ENCODE measurements at places on chromosomes 6 and 20.

GRCh38 chr20:14116037-14116436 is 120.7 kb downstream of the MACROD2 start:
- DNase-seq, result no peak

DNA sequence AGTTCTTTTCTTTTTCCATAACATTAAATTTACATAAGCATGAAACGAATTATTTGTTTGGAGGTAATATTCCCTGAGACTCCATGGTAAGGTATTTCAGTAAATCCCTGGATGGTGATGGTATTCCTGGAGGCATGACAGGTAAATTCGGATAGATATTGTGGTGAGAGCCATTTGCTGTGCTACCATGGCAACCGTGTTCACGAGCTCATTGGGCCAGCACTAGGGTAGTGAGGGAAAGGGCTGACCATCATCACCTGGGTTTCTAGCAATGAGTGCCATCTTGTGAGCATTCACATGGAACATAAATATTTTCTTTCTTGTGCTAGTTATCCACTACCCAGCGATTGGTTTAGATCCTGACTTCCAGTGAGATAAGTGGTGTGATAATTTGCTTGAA is 51.9 kb upstream of the GNRH2 start:
- DNase-seq, result no peak

DNA sequence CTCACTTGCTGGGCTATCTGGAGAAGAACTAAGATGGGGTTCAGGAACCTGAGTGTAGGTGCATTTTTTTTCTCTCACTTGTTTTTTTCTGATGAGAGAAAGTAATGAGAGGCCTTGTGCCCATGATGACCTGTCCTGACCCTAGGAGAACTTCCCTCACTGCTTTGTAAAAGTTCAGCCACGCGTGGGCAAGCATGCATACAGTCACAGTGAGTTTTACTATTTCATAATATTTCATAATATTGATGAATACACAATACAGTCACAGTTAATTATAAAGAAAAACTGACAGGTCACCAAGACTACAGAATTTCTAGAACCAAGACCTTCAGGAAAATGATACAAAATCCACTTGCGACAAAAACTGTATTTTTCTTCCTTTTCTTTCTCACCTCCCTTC is 111.8 kb downstream of the MAP7 start:
- DNase-seq, result no peak

- DNase-seq, result no peak
Measured at GRCh38 chr6:85680388-85680787, 37.7 kb upstream of the SYNCRIP start.

GRCh38 chr20:24995741-24996448 is 3.3 kb upstream of the APMAP start:
- peak; percentile 68 for DNase-seq

DNA sequence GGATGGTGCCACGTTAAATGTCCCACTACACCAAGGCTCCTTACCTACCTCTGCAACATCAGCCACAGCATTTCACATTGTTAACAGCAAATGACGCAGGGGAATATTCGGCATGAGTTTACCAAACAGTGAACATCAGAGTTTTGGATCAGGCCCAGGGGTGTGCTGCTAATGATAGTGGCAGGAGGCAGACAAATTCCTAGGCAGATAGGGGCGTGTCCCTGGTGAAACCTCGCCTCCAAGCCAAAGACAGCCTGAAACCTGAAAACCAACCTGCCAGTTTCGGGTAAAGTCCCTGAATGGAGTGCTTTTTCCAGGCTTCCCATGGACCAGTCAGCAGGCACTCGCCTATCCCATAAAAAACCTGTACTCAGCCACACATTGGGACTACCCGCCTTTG is 133.6 kb downstream of the SH3BGRL2 start:
- DNase-seq, result no peak

- peak; percentile 52 for DNase-seq
Measured at GRCh38 chr6:48068278-48069251, 42.4 kb downstream of the PTCHD4 start.

DNA sequence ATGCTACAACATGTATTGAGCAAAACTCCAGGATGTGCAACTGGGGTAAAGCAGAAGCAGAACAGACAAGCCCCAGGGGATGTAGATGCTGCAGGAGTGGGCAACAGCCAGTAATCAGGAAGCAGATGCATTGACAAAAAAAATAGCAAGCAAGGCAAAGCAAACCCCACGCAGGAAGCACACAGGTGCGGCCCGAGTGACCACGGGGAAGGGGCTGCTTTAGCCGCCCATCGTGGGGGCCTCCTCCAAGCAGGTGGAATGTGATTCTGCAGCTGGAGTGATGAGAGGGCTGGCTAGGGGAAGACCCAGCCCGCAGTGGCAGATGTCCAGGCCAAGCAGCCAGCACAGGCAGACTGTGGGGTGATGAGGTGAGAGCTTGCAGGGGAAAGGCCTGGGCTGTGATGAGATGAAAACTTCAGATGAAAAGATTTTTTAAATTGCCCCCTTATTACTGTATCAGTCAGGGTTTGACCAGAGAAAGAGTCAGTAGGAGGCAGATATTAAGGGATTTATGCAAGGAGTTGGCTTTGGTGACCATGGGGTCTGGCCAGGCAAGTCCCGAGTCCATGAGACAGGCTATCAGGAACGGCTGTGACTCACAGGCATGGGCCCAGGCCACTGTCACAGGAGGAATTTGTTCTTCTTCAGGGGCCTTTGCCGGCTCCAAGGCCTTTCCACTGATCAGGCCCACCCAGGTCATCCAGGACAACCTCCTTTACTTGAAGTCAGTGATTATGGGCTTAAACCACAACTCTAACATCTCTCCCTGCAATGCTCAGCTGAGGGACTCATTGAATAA is 207.6 kb downstream of the ANKRD60 start:
- peak; percentile 24 for DNase-seq

- no peak for DNase-seq
Measured at GRCh38 chr6:57261926-57262325, 39.8 kb upstream of the RAB23 start.

- DNase-seq, result no peak
Measured at GRCh38 chr6:15441981-15442380, 196.1 kb downstream of the JARID2 start.

DNA sequence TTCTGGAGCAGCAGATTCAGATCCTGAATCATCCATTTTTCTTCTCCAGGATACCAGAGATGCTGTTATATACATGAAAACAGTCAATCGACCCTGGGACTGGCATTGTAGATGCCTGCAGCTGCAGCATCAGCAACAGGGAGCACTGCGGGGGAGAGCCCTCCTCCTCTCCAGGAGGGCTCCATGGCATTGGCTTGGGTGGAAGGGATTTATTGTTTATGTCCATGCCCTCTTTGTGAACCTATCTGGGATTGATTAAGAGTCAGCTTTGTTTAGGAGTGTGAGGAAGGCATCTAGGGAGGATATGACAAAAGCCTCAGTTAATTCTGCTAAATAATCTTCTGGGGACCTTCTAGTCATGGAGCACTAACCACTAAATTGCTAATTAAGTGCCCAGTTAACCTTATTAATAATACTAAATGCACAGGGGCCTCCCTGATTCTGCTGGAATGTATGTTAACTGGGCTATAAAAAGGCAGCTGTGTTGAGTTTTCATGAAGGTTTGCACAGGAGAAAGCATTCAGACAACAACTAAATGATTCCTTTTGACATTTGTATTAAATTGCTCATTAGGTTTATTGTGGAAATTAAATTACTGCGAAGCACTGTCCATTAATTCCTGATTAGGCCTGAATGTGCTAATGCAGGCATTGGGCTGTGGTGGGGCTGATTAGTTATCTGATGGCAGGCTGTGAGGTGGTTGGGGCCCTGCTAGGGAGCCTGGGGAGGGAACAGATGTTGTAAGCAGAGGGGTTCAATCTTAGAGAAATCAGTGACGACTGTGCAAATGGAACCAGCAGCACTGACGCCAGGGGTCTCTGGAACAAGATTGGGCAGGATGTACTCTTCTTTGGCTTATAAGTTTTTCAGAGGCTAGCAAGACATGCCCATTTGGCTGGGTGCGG is 57.6 kb downstream of the IMPG1 start:
- no peak for DNase-seq

GRCh38 chr6:164303102-164303964 is 888.8 kb downstream of the QKI start:
- no peak for DNase-seq

- DNase-seq, result no peak
Measured at GRCh38 chr20:44064501-44065400, 122.2 kb downstream of the JPH2 start.

GRCh38 chr6:23086100-23086499 is 516.7 kb downstream of the HDGFL1 start:
- DNase-seq, result no peak

Measured in spleen (tissue), 13 donors.